Activated gamma-delta T cell (primary cell): ENCODE measurements at places on chromosomes 16 and 17.

- no peak for DNase-seq
These were observed 9.5 kb downstream of the DEF8 start for GRCh38 chr16:89958068-89958467.

GRCh38 chr16:48008011-48008525, 147.7 kb downstream of the ABCC12 start:
- DNase-seq = no peak

- no peak for DNase-seq
These were observed 42.3 kb downstream of the ABCC12 start for GRCh38 chr16:48113471-48113870.

DNA sequence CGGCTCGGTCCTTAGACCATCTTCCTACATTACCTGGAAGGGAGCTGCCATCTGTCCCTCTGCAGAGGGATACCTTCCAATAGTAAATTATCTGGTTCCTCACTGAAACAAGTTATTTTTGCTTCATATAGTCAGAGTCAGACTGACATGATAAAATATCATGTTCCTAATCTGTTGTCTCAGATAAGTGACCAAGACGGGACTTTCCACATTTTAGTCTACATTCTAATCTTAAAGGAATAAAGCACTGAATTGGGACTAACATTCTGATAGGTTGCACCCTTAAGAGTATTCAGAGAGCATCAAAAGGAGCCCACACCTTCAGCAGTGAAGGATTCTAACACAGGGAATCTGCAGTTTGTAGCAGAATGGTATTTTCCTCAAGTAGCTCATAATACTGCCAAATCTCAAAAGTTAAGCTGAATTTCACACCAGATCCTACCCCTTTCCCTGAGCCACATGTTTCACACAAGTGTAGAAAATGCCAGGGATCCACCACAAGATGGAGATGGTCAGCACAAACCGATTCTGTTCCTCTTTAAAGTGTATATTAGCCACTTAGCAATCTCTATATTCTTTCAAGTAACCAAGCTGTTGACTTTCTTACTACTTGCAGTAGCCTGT, 13.4 kb downstream of the GINS2 start:
- DNase-seq = no peak

GRCh38 chr16:72015124-72015523, 6.6 kb downstream of the DHODH start:
- no peak for DNase-seq

DNA sequence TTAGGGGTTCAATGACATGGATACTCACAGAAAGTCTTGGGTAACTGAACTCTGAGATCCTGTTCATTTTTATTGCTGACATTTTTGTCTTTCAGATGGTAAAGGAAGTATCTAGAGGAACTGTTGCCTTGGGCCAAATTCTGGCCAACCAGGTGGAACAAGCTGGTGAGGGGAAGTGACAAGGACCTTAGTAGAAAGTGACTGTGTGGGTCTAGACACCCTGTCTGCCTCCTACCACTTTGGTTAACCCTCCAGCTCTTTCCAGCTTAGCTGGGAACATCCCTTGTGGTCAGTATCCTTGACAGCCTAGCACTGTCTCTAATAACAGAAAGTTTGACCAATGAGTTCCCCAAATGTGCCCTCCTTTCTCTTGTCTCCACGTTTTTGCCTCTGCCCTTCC, 28.8 kb upstream of the PRKCB start:
- DNase-seq = no peak

DNA sequence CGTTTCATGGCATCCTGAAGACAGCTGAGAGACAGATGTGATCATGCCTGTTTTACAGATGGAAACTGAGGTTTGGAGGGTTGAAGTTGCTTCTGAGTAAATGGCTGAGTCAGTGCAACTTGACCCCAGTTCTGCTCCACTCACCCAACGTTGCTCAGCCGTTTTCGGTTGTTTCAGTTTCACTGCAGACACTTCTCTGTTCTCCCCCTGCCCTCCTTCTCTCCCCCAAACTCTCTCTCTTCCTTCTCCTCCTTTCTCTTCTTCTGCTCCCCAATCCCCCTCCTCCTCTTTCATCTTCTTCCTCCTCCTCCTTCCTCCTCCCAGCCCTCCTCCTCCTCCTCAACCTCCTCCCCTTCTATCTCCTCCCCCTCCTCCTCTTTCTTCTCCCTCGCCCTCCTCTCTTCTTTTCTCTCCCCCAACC, 9.4 kb upstream of the CEP20 start:
- DNase-seq = no peak

DNA sequence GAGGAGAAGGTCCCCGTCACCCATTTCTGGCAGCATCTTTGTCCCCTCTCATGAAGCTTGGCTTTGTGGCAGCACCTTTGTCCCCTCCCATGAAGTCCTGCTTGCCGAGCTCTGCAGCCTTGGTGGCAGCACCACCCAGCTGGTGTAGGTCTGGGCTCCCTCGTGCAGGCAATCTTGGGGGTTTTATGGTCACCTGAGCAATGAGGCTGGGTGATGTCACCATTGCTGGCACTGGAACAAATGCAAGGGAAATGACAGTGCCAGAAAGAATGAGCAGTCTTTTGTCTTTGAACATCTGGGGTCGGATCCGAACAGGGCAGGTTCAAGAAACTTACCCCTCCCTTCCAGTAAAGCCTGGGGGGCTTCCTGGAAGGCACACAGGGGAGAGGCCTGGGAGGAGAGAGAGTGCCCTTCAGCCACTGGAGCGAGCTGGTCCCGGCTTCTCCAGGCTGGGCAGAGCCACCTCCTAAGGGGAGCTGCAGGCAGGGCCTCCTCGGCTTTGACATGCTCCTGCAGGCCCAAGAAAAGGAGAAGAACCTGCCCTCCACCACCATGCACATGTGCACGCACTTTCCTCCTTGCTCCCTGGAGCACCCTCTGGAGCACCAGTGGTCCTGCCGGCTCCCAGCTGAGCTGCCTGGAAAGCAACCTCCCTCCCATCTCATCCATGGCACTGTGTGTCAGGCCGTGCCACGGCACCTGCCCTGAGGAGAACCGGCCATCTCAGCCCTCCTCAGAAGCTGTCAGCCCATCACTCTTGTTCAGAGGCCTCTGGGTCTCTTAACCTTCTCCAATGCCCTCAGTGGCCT, 16.0 kb downstream of the BTBD17 start:
- no peak for DNase-seq

- DNase-seq = no peak
These were observed 27.5 kb downstream of the OR1D5 start for GRCh38 chr17:3035968-3036280.

- DNase-seq = no peak
These were observed 13.3 kb downstream of the ST6GALNAC2 start for GRCh38 chr17:76572201-76572910.

- no peak for DNase-seq
These were observed 11.6 kb downstream of the SLC25A10 start for GRCh38 chr17:81723651-81724209.

DNA sequence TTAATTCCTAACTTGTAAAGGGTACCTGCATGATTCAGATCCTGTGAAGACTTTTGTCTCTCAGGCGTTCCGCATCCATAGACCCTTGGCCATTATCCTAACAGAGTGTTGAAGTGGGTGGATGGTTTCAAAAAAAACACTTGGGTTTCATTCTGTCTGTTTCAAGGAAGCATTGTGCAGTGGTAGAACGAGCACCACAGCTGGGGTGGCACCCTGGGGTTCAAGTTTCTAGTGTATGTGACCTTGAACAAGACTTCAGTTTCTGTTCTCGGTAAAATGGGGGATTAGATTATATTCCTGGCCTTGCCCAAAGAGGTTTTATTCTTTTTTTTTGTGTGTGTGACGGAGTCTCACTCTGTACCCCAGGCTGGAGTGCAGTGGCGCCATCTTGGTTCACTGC, 74.3 kb downstream of the MSI2 start:
- DNase-seq = no peak

DNA sequence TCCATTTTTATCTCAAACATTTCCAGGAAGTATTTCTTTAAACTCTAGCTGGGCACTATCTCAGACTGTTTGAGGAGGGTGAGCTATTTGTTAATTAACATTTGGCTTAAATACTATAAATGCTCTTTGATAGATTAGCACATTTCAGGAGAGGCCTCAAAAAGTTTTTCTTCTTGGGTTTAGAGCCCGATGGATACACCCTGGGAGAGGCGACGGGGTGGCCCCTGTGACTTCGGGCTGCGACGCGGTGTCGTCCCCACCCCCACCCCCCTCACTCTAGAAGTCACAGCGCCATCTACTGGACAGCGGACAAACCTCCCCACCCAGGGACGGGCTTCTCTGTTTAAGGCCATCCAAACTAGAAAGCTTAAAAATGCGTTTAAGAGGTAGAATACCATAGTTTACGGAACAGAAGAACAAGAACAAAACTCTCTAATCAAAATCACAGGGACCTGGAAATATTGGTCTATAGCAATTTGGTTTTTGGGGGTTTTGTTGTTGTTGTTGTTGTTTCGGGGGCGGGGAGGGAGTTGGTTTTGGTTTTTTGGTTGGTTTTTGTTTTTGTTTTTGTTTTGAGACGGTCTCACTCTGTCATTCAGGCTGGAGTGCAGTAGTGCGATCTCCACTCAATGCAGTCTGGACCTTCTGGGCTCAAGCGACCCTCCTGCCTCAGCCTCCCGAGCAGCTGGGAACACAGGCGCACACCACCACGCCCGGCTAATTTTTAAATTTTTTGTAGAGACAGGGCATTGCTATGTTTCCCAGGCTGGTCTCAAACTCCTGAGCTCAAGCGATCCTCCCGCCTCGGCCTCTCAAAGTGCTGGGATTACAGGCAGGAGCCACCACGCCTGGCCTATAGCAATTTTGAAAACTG, 254.4 kb downstream of the C16orf95 start:
- no peak for DNase-seq

DNA sequence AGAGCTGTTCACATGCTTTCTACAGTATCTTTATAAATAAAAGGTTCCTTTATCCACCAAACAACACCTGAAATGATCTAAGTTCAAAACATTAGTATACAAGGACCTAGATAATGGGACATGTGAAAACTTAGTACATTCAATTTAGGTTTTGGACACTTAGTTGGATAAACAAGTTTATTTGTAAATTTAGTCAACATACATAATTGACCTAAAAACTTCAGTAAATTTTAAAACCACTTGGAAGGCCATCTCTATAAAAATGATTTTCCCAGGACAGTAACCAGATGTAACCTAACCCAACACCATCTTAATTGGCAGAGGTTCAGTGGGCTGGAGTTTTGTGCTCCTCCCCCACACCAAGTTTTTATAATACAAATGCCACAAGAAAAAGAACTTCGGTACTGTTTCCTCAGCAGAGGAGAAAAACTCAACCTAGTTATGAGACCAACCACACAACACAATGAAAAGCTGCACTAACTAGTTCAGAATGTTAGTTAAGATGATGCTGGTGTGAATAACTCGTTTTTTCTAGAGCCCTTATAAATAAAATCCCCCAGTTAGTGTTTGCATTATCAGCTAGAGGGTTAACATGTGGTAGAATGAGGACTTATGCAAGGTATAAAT, 7.2 kb upstream of the UNK start:
- no peak for DNase-seq

- DNase-seq = no peak
These were observed 3.0 kb downstream of the SETD6 start for GRCh38 chr16:58518083-58518979.

DNA sequence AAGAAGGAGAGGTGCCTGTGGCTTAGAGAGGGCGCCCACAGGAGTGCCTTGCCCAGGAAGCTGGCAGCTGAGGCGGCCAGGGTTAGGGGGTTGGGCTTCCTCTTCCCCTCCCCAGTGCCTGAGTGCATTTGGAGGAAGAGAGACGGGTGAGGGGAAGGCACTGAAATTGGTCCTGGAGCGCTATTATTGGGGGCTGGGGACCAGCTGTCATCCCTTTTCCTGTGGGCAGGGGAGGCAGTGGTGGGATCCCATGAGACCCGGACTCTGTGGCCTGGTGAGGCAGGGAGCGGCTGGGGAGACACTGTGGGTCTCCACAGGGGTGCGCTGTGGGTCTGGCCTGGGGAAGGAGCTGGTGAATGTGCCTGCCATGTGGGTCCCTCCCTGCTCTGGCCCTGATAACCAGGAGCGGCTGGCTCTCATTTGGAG, 259.7 kb downstream of the SEC14L1 start:
- peak; percentile 29 for DNase-seq

GRCh38 chr16:21701271-21701670, 37.5 kb downstream of the OTOA start:
- DNase-seq = no peak

DNA sequence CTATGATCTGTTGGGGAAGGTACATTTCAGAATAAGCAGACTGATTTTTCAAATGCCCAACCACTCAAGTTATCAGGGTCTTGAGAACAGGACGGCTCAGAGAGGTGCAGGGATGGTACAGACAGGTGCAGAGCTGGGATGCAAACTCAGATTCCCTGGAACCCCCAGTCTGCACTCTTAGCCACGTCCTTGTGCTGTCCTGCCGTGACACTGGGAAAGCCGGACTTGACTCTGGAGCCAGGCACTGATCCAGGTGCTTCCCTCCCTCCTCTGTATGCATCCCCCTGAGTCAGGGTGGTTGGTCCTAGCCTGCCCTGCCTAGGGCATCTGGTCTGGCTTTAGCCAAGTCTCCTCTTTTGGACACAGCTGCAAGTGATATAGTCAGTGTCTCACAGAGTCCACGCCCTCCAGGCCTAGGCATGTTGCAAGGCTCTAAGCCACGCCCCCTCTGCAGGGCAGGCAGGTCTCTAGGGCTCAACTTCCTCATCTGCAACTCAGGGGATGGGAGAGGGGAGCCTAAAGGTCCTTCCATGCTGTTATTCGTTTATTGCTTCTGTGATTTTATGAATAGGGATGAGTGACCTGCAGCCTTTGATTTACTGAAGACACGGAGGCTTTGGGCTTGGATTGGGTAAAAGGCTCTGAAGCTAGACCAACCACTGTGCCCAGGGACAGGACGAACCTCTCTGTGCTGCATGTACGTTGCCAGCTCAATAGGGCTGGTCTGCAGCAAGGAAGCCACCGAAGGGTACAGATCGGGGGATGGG, 97.3 kb downstream of the SDK2 start:
- DNase-seq = no peak

DNA sequence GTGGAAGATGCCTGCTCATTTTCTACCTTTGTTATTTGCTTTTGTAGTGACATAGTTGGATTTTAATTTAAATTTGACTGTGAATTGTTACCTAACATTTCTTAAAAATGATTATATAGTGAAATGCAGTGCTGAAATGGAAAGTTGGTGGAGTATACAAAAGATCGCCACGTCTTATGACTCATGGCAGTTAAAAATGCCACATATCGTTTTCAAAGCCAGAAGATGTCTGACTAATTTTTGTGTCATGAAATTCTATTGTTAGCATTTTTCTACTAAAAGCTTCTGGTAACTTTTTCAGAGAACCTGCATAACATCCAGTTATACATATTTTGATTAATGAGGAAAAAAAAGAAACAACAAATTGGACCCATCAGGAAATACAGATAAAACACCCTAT, 20.6 kb downstream of the MAP2K4 start:
- DNase-seq = no peak

GRCh38 chr16:12628536-12628935, 175.2 kb downstream of the CPPED1 start:
- DNase-seq = no peak
